ENCODE measurements at places on chromosomes 13 and 19.

DNA sequence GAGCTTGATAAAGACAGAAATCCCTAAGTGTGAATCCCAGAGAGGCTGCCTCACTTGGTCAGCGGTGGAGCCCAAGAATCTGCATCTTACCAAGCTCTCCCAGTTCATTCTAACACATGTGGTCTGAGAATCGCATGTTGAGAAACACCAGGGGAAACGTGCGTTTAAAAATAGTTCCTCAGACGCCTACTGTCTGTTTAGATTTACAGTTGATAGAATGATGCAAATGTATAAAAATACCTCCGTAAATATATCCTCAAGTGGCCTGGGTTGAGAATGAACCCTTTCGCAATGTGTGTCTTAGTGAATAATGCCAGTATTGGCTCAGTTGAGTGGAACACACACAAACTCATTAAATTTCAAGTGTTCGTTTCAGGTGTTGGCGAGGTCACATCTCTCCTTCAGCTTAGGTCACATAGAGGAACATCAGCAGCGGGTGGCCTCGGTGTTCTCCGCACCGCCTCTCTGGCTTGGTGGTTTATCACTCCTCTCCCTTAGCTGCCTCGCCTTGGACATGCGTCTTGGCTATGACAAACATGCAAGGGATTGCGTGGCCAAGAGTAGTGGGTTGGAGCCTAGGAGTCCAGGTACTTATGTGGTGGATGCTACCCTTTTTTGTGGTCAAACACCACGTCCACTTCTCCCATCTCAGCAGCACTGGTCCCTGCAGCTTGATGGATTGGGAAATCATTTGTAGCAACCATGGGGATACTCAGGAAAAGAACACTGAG lies 117.6 kb upstream of the SPATA13 start:
- no peak for DNase-seq

DNA sequence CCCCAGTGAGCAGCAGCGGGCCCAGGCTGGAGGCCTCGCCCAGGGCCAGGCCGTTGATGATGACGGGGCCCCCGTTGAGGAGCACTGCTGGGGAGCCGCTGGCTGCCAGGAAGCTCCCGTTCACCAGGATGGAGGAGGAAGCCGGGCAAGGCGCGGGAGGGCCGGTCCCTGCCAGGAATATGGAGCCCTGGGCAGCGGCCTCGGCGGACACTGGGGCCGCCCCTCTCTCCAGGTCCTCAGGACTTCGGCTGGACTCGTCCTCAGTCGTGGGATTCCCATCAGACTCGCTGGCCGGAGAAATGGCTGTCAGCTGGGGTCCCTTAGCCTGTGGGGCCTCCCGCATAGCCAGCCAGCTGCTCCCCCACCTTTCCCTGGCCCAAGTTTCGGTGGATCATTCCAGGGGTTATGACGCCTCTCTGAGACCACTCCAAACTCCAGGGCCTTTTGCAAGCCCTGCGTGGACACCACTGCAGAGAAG lies 2.1 kb downstream of the SIX5 start:
- DNase-seq, result no peak

GRCh38 chr19:40257096-40257517 lies 28.0 kb downstream of the AKT2 start:
- DNase-seq, result no peak

DNA sequence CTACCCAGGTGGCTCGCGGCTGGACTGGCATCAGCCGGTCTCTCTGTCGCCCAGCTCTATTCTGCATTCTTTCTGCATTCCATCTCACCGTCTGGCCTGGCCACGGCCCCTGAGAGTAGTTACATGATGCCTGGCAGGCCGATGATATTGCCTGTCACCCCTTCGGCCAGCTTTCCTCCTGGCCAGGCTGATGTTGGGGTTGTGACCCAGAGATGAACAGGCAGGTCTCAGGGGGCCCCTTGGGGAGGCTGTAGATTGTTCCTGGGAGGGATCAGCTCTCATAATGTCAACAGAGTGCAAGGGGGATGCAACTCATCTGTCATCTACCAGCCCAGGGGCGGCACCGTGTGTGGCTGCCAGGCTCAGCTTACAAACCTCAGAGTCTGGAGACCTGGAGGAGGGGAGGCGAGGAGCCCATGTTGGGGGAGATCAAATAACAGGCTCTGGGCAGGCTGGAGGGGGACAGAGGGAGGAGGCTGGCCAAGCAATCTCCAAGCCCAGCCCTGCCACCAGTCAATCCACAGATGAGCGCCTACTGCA lies 13.6 kb upstream of the FBXO17 start:
- DNase-seq, result no peak

DNA sequence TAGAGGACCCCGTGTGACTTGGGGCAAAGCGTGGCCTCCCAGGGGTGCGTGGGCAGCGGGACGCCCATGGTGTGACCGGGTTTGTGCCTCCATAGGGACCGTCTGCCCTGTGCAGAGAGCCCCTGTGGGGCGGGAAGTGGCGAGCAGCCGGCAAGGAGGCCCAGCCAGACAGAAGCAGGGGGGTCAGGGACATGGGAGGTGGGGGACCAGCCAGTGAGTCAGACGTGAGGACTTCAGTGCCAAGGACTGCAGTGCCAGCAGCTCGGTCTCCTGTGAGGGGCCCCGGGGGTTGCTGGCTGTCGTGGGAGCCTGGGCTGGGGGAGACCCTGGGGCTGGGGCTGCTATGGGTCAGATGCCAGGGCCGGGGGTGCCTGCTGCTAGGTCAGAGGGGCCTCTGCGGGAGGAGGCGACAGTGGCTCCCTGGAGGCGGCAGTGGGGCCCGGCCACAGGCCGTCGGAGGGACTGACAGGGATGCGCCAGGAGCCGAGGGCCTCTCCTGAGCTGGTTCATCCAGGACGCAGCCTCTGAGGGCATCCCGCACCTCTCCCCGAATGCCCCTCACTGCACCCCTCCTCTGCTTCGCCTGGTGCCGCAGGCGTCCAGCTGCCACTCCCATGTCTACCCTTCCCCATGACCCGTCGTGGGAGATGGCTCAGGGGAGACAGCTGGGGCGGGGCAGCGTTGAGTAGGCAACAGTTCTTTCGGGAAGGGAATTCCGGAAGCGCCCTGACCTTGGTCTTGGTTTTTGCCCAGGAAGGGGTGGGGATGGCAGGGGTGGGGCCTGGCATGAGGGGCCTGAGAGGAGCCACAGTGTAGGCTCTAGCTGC lies 80.0 kb downstream of the KDM4B start:
- no peak for DNase-seq

- no peak for DNase-seq
Observed at GRCh38 chr19:6406401-6406800, 13.4 kb upstream of the GTF2F1 start.

- DNase-seq, result no peak
Observed at GRCh38 chr19:2805991-2806649, 13.5 kb upstream of the ZNF554 start.

GRCh38 chr13:52739468-52740071 lies at the start of gene CNMD:
TSS of gene CNMD (minus strand) at chr13:52739820. CDS start at chr13:52739701, 119 bp downstream.
- no peak for DNase-seq

DNA sequence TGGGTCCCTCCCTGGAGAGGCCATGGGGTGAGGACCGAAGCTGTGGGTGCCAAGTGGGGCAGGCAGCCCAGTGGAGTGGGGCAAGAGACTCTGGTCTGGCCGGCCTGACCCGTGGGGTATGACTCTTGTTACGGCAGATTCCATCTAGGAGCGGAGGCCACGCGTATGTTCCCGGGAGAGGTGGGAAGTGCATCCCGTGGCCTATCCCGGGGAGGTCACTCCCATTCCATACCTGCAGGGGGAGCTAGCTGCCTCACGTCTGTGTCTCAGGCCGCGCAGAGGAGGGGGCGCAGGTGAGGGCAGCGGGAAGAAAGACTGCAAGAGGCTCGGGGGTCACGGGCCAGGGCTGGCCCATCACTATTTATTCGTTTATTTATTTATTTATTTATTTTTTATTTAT lies 4.9 kb downstream of the CSNK1G2 start:
- DNase-seq, result peak; percentile 42

DNA sequence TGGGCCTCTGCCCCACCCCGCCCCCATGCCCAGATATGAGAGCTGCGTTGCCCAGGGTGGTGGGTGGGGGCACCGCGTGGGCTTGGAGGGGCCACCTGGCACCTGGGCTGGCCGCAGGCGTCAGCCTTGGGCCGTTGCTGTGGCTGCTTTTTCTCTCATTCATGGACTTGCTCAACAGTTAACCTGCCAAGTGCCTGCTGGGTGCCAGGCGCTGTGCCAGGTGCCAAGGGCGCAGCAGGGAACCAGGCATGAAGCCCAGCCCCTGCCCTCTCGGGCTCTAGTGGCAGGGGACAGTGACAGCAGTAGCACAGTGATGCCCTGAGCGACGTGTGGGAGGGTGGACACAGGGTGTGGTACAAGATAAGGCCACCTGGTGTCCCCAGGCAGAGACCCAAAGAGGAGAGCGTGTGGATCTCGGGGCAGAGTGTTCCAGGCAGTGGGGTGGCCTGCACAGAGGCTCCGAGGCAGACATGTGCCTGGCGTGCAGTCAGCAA lies 28.1 kb downstream of the DHX34 start:
- DNase-seq, result no peak

DNA sequence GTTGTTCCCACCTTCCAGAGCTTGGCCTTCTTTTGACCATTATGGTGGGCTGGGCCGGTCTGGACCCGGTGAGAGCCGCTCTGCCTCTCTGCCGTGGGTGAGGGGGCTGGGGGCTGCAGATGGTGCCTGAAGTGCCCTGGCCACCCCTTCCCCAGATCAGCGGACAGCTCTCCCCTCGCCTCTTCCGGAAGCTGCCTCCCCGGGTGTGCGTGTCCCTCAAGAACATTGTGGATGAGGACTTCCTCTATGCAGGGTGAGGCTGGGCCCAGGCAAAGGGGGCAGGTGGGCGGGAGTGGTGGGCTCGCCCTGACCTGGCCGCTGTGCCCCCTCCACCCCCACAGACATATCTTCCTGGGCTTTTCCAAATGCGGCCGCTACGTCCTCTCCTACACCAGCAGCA lies 1.9 kb downstream of the DCAF15 start:
- DNase-seq, result no peak

- DNase-seq, result no peak
Observed at GRCh38 chr13:62908321-62908720, 1492.7 kb upstream of the PCDH20 start.

- DNase-seq, result no peak
Observed at GRCh38 chr19:6250024-6250615, 29.7 kb downstream of the MLLT1 start.

- DNase-seq, result no peak
Observed at GRCh38 chr19:38850436-38850975, 720 bp upstream of the HNRNPL start.

DNA sequence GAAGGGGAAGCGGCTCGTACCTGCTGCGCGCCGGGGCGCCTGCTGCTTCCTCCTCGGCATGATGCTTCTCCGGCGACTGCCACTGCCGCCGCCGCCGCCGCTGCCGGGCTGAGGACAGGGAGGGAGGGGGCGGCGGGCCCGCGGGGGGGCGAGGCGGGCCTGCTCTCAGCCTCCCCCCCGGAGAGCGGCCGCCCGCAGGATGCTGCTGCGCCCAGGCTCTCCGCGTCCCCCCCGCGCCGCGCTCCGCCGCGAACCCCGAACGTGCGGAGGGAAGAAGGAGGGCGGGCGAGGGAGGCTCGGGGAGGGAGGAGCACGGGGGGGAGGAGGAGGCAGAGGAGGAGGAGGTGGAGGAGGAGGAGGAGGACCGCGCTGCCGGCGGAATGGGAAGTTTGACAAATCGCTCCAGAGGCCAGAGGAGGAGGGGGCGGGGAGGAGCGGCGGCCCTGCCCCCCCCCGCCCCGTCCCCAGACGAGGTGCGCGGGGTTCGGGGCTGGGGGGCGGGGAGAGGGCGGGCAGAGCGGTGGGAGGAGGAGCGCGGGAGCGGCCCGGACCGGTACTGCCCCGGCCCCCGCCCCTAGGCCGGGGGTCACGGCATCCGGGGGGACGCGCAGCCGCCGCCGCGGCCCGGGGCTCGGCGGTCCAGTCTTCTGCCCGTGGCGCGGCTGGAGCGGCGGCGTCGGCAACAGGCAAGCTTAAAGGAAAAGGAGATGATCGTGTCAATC lies at the start of gene TSHZ3:
Gene TSHZ3, minus strand, starts transcription at position 277 of the 722 bp plus-strand sequence. Its CDS starts 217 bp downstream, at position 60.
- DNase-seq, result peak; percentile 63

DNA sequence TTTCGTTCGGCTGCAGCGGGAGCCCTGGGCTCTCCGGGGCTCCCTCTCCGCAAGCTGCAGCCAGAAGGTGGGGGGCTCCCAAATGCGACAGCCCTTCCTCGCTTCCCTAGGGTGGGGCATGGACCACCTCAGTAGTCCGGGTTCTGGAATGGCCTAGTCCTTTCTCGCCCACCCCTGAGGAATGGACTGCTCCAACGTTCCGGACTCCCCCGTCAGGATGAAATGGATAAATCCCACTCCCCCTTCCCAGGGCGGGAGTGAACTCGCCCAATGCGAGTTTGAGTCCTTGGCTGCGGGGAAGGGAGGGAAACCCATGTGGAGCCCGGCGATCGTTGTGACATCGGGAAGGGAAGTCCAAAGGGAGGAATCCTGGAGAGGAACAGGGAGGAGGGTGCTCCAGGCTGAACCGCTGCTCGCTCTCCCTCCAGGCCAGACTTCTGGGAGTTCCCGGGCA lies 5.5 kb downstream of the HRC start:
- no peak for DNase-seq

- DNase-seq, result no peak
Observed at GRCh38 chr13:109516186-109516585, 270.2 kb downstream of the IRS2 start.

DNA sequence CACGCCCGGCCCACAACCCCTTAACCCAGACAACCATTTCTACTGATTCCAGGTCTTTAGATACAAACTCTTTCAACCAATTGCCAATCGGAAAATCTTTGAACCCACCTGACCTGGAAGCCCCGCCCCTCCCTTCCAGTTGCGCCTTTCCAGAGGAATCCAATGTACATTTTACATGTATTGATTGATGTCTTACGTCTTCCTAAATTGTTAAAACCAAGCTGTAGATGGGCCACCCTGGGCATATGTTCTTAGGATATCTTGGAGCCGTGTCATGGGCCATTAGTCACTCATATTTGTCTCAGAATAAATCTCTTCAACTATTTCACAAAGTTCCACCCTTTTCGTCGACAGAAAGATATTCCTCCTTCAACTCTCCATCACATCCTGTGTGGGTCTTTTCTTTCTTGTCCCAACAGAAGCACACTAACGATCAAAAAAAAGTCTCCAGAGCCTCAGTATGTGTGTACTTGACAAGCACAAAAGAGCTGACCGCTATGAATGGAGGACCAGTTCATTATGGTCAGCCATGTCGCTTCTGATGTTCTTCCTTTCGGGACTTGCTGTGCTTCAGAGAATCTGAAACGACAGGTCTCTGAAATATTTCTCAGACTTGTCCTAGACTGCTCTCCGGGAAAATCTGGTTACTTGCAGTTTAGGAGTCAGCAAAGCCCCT lies 601 bp upstream of the ZNF749 start:
- DNase-seq, result no peak

GRCh38 chr19:45258862-45259261 lies 7.8 kb downstream of the MARK4 start:
- DNase-seq, result no peak

GRCh38 chr13:75693227-75693626 lies 57.1 kb downstream of the LMO7 start:
- no peak for DNase-seq

Measured in CD4-positive, alpha-beta T cell treated with Interleukin-6 for 4 hours (primary cell).